GM18507 (cell line): ENCODE measurements at places on chromosomes 3 and 15.

- no peak for DNase-seq
Measured at GRCh38 chr15:93241696-93242585, 152.9 kb upstream of the RGMA start.

GRCh38 chr3:10226293-10226692 is 22.0 kb upstream of the TATDN2 start:
- no peak for DNase-seq

- DNase-seq = no peak
Measured at GRCh38 chr3:171851660-171852058, 8.5 kb downstream of the TMEM212 start.

- DNase-seq = no peak
Measured at GRCh38 chr3:17885986-17886385, 143.6 kb upstream of the TBC1D5 start.

DNA sequence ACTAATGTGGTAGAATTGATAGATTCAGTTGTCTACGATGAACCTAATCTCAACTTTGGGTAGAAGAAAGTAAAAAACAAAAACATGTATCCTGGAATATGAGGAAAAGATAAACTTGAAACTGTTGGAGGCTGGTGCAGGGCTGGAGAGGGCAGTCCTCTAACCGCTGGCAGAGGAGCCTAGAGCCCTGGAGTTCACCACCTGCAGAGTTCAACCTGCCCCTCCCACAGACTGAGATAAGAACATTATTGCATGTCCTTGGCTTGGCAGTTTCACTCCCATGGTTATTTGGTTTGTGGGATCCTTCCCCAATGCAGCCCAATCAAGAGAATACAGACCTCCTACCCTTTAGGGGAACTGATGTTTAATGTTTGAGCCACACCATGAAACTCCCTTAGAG is 53.2 kb upstream of the GATM start:
- DNase-seq = no peak

DNA sequence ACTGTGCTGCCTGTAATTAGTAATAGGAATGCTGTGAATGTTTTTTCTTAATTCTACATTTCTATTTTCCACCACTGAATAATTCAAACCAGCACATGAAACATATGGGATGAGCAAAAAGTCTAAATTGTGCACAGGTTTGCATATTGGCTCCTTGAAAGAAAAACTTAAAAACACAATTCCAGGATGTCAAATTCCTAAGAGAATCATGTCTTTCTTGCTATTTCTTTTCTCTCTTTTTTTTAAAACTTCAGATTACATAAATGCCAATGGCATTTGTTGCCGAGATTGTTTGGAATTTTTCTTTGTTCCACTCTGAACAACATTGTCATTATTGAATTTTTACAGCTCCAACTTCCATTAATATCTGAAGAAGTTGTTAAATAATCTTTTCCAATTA is 60.8 kb downstream of the VGLL3 start:
- DNase-seq = no peak

- DNase-seq = no peak
Measured at GRCh38 chr3:115861166-115861733, 237.9 kb downstream of the GAP43 start.

- DNase-seq = no peak
Measured at GRCh38 chr3:151404316-151404715, 19.8 kb upstream of the P2RY12 start.

DNA sequence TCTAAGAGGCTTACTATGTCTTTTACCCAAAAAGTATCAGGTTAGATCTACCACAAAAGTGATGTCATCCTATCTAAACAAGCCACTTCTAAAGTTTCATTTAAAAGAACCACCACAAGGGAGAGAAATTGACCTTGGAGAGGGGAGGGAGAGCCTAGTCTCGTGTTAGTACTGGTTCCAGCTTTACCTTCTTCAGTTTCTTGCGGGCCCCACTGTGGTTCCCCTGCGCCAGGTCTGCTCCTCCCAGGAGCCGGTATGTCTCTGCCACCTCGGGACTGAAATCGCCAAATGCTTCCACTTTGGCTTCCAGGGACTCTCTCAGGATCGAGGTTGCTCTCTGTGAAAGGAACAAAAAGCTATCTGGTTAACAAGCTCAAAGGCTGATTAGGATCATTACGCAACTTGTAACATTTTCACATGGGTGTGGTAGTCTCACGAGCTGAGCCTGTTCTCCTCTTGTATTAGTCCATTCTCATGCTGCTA is 51.1 kb downstream of the SYNM start:
- no peak for DNase-seq

DNA sequence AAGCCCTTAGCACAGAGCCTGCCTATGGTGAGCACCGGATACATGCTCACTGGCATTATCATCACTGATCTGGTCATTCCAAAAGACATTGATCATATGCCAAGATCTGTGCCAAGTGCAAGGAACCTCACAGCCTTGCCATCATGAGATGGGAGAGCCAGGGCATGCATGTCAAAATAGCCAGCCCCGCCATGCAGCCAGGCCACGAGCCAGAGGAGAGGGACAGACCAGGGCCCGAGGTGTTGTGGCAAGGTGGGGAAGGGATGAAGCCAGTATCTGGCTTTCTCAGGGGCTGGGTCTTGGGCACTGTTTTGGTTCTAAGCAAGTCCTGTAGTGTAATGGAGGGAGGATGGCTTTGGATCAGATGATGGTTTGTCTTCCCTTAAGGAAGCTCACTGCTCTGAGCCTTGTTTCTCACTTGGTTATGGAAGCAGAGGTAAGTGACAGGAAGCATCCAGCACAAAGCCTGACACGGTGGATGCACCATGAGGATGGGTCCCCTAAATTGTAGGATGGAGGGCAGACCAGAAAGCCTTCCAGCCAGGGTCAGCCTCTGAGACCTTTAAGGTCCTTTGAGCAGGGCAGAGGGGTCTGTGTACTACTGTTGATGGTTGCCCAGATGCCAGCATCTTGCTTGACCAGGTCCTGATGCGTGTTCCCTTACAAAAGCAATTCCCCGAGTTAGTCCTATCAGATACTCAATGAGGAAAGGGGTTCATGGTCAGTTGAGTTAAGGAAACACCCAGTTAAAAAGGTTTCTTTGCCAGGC is 247.7 kb upstream of the TLE3 start:
- DNase-seq = no peak

GRCh38 chr3:171743327-171744157 is 66.7 kb downstream of the PLD1 start:
- DNase-seq = no peak

DNA sequence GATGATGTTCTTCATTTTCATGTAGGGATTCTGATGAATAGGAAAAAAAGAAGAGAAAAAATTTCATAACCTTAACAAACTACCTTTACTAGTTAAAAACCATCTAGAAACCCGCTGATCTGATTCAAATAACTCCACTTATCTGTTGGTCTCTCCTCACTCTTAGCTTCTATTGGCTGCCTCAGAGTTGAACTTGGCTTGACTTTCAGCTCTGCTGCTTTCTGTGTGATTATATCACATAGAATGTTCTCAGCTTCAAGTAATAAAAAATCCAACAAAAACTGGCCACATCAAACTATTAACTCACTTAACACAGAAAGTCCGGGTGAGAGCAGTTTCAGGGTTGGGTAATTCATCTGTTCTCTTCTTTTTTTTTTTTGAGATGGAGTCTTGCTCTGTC is 126.8 kb upstream of the RASGRP1 start:
- DNase-seq = no peak

DNA sequence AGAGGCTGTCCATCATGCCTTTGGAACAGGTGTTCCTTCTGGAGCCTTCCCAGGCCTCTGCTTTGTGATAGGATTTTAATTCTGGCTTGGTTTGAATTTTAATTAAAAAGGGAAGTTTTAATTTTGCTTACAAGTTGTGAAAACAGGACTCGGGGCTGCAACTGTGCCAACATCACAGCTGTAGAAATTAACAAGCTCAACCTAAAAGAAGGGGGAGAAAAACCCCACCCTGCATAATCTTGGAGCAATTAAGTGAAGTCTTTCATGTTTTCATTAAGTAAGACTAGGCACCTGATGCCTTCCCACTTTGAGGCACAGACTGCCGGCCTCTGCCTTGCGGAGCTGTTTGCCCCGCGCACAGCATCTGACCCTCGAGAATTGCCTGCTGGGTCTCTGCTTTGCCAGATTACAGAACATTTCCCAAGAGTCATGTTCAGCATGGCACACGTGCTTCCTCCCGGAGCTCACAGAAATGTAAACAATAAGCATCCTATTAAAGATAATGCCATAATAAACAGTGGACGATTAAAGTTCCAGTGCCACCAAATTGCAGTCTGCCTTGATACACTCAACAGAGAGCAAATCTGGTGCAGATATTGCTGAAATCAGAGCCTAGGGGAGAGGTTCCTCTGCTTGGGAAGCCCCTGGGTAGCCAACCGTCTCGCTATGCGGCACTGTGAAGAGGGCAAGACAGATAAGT is 364.2 kb downstream of the LRTM1 start:
- no peak for DNase-seq

DNA sequence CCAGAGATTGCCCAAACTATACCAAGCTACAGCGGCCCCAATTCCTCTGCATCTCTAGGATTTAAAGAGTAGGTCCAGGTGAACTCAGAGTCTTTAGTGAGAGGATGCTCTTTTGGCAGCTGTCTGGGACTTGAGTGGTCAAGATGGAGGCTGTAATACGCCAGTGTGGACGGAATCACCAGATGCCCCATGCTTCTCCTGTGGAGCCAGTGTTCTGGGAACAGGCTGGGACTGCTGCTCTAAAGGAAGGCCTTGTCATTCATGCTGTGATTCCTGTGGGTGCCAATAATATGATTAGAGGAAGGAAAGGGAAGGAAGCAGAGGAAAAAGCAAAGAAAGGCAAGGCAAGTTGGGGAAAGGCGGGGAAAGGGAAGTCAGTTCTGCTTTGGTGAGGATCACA is 17.4 kb upstream of the NOX5 start:
- no peak for DNase-seq
